Activated CD8-positive, alpha-beta memory T cell treated with anti-CD3 and anti-CD28 coated beads, Interleukin-2, amount 50 U/mL, for 4 hours (primary cell): ENCODE measurements at places on chromosomes 7 and 10.
A peak's percentile ranks its signal among the peaks of the same experiment; 100 is the strongest.

- no peak for DNase-seq
Observed at GRCh38 chr10:12556039-12556438, 206.7 kb downstream of the CAMK1D start.

DNA sequence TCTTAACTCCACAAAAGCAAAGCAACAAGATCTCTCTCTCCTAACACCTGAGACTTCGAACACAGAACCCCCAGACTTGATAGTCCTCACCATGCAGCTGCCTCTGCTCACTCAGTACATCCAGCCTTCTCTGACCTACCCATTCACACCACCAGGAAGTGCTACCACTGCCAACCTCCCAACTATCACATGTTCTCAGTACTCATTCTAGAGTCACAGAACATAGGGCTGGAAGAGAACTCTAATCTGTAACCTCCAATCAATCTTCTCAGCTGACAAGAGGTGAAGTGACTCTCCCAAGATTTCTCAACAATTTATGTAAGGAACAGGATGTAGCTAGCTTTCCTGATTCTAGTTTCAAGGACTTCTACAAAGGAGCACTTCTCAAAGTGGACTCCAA, 3.8 kb downstream of the NUDCD3 start:
- DNase-seq = no peak

GRCh38 chr10:102452672-102453340, 1.5 kb upstream of the C10orf95 start:
- peak; percentile 51 for DNase-seq

- DNase-seq = no peak
Observed at GRCh38 chr10:32959006-32959920, 1.2 kb upstream of the ITGB1 start.

DNA sequence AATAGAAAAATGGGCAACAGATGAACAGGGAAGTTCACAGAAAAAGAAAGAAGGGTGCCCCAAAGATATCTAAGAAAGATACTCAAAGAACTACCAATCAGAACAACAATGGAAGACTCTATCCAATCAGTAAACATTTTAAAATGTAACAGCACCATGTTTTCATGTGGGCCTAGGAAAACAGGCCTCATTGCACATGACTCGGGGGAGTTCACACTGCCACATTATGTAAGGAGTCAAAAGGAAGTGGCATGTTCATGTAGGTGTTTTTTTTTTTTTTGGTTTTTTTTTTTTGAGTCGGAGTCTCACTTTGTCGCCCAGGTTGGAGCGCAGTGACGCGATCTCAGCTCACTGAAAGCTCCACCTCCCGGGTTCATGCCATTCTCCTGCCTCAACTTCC, 132.2 kb downstream of the USP6NL start:
- no peak for DNase-seq

GRCh38 chr10:110209926-110210673, 2.7 kb downstream of the MXI1 start:
- peak; percentile 48 for DNase-seq

DNA sequence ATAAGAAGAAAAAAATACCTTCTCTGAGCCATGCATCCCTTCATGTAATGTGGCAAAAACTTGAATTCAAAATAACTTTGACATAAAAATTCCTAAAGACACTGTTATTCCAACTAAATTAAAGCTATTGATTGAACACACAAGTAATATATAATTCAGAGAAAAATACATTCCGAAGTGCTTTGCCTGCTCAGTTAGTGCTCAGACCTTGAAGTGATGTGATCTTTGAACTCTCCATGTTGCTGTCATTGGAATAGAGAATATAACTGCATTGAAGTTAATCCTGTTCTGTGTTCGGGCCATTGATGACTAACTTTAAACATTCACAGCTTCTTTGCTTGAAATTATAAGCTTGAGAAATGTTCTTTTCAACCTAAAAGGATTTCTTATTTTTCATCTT, 114.0 kb upstream of the IFRD1 start:
- DNase-seq = no peak

GRCh38 chr10:128324058-128324827, 198.0 kb upstream of the MKI67 start:
- no peak for DNase-seq

DNA sequence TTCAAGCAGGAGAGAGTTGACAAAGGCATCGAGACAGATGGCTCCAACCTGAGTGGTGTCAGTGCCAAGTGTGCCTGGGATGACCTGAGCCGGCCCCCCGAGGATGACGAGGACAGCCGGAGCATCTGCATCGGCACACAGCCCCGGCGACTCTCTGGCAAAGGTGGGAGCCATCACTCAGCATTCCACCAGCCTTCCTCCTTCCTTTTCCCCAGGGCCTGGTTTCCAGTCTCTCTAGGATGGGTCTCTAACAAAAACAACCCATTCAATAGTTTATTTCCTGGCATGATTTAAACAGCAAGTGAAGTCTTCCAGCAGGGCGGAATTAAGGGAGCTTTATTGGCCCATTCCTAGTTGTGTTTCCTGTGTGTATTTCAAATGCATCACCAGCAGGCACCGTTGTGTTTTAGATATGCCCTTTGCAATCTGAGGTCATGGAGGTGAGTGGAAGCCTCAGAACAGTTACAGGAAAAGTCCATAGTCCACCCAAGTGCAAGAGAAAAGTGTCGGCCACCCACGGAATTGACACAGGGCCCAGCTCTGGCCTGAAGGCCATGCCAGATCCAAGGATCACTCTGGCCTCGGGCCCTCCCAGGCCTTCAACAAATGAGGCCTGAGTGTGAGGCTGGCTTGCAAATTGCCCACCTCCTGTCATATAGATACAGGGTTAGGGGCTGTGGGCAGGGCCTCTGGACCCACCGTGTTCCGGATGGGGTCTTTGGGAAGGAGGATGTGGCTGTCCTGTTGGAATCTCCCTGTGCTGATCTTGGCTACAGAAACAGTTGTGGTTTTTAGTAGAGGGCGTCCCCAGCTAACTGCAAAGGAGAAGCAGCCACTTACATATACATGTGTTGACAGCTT, 46.9 kb upstream of the TRIM8 start:
- DNase-seq = no peak

DNA sequence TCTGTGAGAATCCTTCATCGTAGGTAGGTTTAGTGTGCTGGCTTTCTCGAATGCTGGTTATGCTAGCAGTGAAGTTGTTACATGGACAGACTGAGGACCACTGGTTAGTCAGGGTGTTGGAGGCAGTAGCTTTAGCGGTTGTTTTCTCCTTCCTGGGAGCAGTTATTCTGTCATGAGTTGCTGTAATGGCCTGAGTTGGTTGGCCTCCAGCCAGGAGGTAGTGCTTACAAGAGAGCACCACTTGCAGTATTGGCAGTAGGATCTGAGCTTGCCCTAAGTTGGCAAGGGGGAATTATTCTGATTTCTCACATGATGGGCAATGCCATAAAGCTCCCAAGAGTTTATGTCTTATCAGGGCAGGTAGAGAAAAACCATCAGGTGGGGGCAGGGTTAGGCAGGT, 58.0 kb downstream of the IPMK start:
- DNase-seq = no peak

DNA sequence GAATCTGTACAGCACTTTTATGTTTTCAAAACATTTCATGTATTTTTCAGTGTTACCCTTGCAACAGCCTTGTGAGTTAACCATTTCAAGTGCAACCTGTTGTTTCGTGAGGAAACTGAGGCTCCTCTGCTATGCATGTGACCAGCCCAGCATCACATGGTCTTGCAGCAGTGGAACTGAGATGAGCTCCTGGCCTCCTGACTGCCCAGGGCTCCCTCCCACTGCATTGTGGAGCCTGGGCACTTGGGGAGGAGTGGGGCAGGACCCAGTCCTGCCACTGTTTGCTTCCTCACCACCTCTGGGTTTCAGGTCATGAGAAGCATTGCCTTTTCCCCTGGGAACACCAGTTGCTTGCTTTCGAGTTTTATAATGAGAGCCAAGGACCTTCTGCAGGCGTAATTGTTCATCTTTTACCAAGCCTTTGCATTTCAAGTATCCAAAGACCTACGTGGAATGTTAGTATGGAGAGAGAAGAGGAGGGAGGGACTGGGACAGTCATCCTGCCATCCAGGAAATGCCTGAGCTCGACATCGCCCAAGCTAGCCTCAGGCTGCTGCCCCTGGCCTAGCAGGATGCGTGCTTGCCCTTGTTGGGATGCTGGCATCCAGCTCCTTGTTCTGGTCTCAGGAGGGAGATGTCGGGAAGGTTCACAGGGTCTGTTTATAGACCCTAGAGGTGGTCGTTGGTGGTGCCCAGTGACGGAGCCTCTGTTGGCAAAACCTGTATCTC, 32.3 kb upstream of the BHLHA15 start:
- no peak for DNase-seq

- DNase-seq = no peak
Observed at GRCh38 chr10:76632767-76633051, 1004.9 kb downstream of the KCNMA1 start.

- DNase-seq = no peak
Observed at GRCh38 chr10:126235091-126235978, 152.9 kb downstream of the ADAM12 start.

DNA sequence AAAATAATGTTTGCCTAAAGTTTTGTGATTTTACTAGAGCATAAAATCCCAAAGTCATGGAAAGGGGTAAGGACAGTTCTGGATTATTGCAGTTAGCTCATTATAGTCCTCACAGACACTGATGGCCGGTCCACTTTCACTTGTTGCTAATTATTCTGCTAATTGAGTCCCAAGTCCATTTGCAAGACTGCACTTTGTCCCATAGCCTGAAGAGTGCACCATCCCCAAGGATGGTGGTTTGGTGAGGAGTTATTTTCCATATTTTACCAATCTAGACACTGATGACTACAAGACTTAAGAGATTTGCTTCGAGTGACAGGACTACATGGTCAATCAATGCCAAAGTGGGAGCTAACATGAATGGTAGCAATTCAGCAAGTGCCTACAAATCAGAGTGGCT, 181.8 kb upstream of the CACNA2D1 start:
- DNase-seq = no peak

GRCh38 chr10:71933651-71934050, 30.5 kb upstream of the CHST3 start:
- DNase-seq = peak; percentile 55

- no peak for DNase-seq
Observed at GRCh38 chr7:155886391-155887173, 74.3 kb upstream of the SHH start.

GRCh38 chr7:152865011-152865410, 105.5 kb downstream of the ACTR3B start:
- no peak for DNase-seq

DNA sequence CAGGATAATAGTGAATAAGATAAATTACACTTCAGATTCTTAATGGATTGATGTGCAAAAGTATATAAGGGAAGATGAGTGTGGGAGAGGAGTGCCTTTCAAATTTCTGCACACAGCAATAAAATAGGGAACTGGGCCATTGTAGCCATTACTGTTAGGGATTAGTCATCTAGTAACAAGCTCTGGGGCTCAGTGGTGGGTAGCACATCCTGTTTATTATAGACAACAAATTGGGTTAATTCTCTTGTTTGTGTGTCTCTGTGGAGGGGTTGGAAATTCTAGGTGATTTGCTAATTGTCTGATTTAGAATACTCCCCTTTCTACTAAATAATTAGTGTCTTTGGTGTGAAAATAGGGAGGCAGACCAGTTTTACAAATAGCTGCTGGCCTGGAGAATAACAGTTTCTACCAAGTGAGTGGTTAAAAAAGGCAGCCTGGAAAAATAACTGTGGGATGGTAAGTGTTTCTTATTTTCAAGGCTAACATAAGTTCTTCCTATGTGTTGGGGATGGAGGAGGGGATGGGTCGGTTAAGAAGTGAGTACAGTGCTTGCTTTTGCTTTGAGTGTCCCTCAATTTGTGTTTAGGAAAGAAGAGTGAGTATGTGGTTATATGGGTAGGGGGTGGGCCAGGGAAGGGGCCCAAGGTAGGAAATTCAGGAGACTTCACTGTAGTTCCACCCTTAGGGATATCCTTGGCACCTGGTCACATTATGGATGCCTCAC, 43.3 kb upstream of the TMEM248 start:
- DNase-seq = no peak

DNA sequence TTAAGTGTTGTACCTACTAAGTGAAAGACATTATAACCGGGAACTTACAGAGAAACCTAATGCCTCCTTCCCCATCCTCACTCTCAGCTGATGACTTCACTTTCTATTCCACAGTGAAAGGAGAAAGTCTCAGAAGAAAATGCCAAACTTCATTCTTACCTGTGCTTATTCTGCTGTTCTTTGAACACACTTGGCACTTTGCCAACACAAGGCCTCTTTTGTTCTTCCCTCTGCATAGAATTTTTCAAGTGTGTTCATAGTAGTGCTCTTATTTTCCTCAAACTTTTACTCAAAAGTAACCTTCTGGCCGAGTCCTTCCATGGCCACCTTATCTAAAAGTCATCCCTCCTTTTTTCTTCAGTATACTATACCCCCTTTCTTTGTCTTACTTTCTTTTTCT, 59.4 kb upstream of the ETV1 start:
- no peak for DNase-seq

GRCh38 chr10:1366811-1367425, 310.7 kb downstream of the WDR37 start:
- DNase-seq = no peak

- DNase-seq = no peak
Observed at GRCh38 chr10:30980951-30981616, 50.6 kb downstream of the ZNF438 start.

DNA sequence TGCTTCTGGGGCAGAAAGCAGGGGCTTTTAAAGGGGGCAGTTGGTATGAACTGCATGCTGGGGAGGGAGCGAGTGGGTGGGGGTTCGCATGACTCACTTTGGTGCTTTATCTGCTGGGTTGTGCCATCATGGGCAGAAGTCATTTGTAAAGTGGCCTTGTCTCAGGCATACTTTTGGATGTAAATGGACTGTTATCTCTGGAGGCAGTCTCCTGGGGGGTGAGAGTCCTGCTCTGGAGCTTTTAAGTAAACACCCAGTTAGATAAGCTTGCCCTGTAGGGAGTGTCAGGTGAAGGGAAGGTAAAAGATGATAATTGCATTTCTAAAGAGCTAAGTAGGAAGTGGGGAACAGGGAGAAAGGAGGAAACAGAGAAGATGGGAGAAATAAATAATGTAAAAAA, 1.6 kb upstream of the GSTO1 start:
- DNase-seq = peak; percentile 26

DNA sequence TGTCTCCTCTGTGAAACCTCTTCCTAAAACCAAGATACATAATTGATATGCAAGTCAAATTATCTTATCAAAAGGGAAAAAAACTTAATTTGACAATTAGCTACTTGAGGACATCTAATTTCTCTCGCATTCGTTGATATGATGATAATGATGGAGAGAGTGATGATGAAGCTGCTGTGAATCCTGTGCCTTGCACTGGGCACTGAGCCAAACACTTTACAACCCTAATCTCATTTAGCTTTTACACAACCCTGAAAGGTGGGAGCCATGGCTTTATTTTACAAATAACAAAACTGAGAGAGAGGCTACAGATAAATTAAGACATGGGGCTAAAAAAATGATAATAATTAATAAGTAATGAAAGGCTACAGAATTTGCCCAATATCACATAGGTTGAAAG, 176.0 kb downstream of the NOC3L start:
- no peak for DNase-seq

GRCh38 chr10:17544465-17544864, 72.7 kb downstream of the HACD1 start:
- DNase-seq = no peak

GRCh38 chr10:71887743-71888142, 36.7 kb upstream of the PSAP start:
- no peak for DNase-seq
